Activated naive CD4-positive, alpha-beta T cell treated with anti-CD3 and anti-CD28 coated beads for 36 hours (primary cell): ENCODE measurements at places on chromosomes 12 and 14. TPM values are rescaled to one million over a fixed set of nuclear protein-coding genes. Genes with fewer than 3 reads are reported as not detected.

- H3K4me3 ChIP-seq = peak overlapping the region; percentile 83
- peak; percentile 93 for DNase-seq
Observed at GRCh38 chr14:100065942-100066574, 836 bp downstream of the EVL start.

DNA sequence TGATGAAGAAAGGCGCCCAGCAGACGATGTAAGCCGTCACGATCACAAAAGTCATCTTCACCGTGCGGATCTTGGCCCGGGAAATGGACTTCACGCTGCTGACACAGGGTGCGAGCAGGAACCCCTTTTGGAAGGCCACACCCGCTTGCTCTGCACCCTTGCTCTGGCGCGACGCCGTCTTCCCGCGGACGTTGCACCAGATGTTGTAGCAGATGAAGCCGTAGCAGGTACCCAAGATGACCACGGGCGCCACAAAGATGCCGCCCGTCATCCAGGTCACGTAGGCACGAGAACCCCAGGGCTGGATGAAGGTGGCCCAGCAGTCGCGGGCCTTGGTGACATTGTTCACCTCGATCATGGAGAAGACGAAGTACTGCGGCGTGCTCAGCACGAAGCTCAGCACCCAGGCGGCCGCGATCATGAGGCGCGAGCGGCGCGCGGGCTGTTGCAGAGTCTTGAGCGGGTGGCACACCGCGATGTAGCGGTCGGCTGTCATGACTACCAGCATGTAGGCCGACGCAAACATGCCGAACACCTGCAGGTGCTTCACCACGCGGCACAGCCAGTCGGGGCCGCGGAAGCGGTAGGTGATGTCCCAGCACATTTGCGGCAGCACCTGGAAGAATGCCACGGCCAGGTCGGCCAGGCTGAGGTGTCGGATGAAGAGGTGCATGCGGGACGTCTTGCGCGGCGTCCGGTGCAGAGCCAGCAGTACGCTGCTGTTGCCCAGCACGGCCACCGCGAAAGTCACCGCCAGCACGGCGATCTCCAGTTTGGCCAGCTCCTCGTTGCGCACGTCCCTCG lies 890 bp downstream of the AVPR1A start:
- H3K27me3 ChIP-seq = peaks cover 48% of the 10 kb centered on the region
- H3K4me1 ChIP-seq = peaks cover 15% of the 10 kb centered on the region
- H3K27ac ChIP-seq = no peak overlapping the region
- H3K4me3 ChIP-seq = no peak overlapping the region
- no peaks in the 10 kb centered on the region for H3K36me3 ChIP-seq
- peak; percentile 6 for DNase-seq

- H3K27me3 ChIP-seq = no peaks in the 10 kb centered on the region
- no peaks in the 10 kb centered on the region for H3K36me3 ChIP-seq
- no peak for DNase-seq
- peaks cover 6% of the 10 kb centered on the region for H3K4me1 ChIP-seq
- H3K27ac ChIP-seq = no peak overlapping the region
- no peak overlapping the region for H3K4me3 ChIP-seq
Observed at GRCh38 chr12:38776647-38777046, 128.7 kb downstream of the CPNE8 start.

SMCO3 gene
- total RNA-seq = not detected

BATF gene
- 179 TPM for total RNA-seq

- no peaks in the 10 kb centered on the region for H3K36me3 ChIP-seq
- H3K27ac ChIP-seq = no peak overlapping the region
- no peaks in the 10 kb centered on the region for H3K4me1 ChIP-seq
- H3K27me3 ChIP-seq = no peaks in the 10 kb centered on the region
- DNase-seq = no peak
Observed at GRCh38 chr12:103688376-103689063, 101.4 kb downstream of the STAB2 start.

YEATS4 gene
- total RNA-seq = 52.3 TPM
